Uterus (tissue), 4 donors: ENCODE measurements at places on chromosomes 7 and 10.

- no peak for DNase-seq
Observed at GRCh38 chr7:50212666-50213621, 91.6 kb upstream of the IKZF1 start.

GRCh38 chr10:83801983-83802382 lies 337.3 kb upstream of the GHITM start:
- no peak for DNase-seq

DNA sequence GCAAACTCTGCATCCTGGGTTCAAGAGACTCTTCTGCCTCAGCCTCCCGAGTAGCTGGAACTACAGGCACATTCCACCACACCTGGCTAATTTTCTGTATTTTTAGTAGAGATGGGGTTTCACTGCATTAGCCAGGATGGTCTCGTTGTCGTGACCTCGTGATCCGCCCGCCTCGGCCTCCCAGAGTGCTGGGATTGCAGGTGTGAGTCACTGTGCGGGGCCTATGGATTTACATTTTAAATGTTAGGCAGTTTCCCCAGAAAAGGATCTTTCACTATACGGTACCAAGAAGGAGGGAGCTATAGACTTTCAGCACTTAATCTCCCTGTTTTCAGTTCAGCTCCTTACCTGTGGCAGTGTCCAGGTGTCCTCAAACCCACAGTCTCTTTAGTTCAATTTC lies 50.8 kb downstream of the SIRT1 start:
- no peak for DNase-seq

- DNase-seq: no peak
Observed at GRCh38 chr7:132755538-132756483, 179.5 kb upstream of the PLXNA4 start.
